Thymus (tissue), 14 donors: ENCODE measurements at places on chromosomes 5 and 9. TPM values are rescaled to one million over a fixed set of nuclear protein-coding genes. Genes with fewer than 3 reads are reported as not detected.
A peak's percentile ranks its signal among the peaks of the same experiment; 100 is the strongest.

- no peak overlapping the region for H3K27ac ChIP-seq
- H3K27me3 ChIP-seq = no peaks in the 10 kb centered on the region
- no peak for DNase-seq
- H3K4me1 ChIP-seq = no peaks in the 10 kb centered on the region
Observed at GRCh38 chr9:80948066-80948465, 741.3 kb downstream of the TLE1 start.

DNA sequence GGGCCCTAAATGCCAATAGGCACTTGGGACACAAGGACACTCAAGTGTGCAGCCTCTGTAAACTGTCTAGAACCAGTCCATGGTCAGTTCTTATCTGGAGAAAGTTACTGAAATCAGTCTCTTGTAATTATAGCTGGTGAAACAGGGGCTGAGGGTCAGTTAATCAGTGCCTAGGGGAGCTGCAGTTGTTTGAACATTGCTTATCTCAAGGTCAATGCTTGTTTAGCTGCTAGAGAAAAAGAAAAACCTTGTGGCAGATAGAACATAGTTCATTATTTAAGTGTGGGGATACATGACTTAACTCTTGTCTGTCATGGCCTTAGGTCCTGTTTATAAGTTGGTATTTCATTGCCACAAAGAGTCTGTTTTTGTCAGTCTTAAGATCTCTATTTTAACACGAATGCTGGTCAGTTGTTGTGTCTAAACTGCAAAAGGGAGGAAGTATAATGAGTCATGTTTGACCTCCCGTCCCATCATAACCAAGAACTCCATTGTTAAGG is 108.0 kb downstream of the STARD4 start:
- no peaks in the 10 kb centered on the region for H3K27me3 ChIP-seq
- no peak for DNase-seq
- peaks cover 47% of the 10 kb centered on the region for H3K36me3 ChIP-seq

GRCh38 chr5:170438581-170438980 is 49.4 kb upstream of the KCNMB1 start:
- H3K27me3 ChIP-seq = no peaks in the 10 kb centered on the region
- no peaks in the 10 kb centered on the region for H3K36me3 ChIP-seq
- DNase-seq = no peak
- H3K4me1 ChIP-seq = no peaks in the 10 kb centered on the region

GRCh38 chr5:7218141-7218540 is 177.8 kb upstream of the ADCY2 start:
- no peak for DNase-seq
- H3K36me3 ChIP-seq = no peaks in the 10 kb centered on the region
- H3K27me3 ChIP-seq = no peaks in the 10 kb centered on the region
- no peaks in the 10 kb centered on the region for H3K4me1 ChIP-seq
- no peak overlapping the region for H3K4me3 ChIP-seq

DNA sequence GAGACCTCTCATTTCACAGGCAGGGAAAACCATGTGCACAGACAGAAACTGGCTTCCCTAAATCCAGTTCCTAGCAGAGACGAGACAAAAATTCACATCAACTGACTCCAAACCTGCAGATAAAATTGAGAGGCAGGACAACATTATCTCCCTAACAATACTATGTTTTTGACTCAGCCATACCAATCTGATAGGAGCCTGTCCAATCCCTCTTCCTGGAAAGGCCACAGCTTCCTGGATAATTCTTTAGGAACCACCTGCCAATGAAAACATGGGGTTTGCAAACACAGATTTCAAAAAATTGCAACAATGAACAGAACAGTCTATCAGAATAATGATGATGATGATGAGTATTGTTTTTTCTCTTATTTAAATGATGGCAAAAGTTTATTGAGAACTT is 22.4 kb downstream of the SH3TC2 start:
- H3K27ac ChIP-seq = no peak overlapping the region
- no peaks in the 10 kb centered on the region for H3K36me3 ChIP-seq
- DNase-seq = no peak
- H3K27me3 ChIP-seq = no peaks in the 10 kb centered on the region
- no peak overlapping the region for H3K4me3 ChIP-seq

GRCh38 chr9:133246991-133247390 is 28.0 kb downstream of the ABO start:
- no peak overlapping the region for H3K27ac ChIP-seq
- H3K27me3 ChIP-seq = peaks cover 2% of the 10 kb centered on the region
- no peak for DNase-seq
- H3K4me1 ChIP-seq = no peaks in the 10 kb centered on the region
- no peaks in the 10 kb centered on the region for H3K36me3 ChIP-seq

DNA sequence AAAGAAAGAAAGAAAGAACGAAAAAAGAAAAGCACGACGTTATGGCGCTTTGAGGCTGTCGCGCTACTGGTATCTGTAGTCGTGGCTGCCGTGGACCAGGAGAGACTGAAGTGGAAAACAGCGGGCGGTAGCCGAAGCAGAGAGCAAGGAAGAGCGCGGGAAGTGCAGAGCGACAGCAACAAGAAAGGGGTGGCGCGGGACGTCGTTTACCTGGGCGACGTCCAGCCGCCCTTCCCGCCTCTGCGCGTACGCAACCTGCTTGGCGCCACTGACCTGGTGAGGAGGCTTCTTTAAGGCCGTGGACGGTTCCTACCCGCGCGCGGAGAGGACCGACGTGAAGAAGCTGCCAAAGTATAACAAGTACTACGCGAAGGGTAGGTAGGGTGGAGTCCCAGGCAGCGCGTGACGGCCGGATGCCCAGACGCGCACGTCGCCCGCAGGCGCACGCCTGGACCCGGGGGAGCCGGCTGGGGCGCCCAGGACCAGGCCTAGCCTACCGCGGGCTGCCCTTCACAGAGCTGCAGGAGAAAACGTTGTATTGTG is 15.4 kb downstream of the CCL28 start:
- peaks cover 6% of the 10 kb centered on the region for H3K4me1 ChIP-seq
- H3K36me3 ChIP-seq = no peaks in the 10 kb centered on the region
- peak overlapping the region; percentile 59 for H3K4me3 ChIP-seq
- peaks cover 16% of the 10 kb centered on the region for H3K27me3 ChIP-seq
- peak overlapping the region; percentile 64 for H3K27ac ChIP-seq

DNA sequence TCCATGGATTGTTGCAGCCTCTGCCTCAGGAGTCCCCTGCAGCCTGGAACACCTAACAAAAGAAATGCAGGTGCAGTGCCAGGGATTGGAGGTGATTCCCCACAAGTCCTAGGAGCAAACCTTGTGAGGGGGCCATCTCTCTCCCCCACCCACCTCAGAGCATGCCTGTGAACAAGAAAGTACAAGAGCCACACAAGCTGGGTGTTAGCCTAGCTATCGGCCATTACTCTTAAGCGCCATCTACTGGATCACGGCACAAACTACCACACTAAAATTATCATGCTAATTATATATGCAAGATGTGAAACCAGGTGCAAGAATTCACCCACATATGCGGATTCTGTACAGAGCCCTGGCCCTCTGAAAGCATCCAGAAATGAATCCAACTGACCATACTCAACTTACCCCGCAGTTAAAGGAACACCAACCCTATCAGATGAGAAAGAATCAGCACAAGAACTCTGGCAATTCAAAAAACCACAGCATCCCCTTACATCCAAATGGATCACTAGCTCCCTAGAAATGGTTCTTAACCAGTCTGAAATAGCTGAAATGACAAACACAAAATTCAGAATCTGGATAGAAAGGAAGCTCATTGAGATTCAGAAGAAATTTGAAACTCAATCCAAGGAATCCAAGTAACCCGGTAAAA is 16.5 kb upstream of the PRSS3 start:
- H3K4me1 ChIP-seq = peaks cover 2% of the 10 kb centered on the region
- H3K4me3 ChIP-seq = no peak overlapping the region
- no peak overlapping the region for H3K27ac ChIP-seq
- peak; percentile 39 for DNase-seq
- H3K36me3 ChIP-seq = no peaks in the 10 kb centered on the region

- H3K27me3 ChIP-seq = no peaks in the 10 kb centered on the region
- no peak overlapping the region for H3K27ac ChIP-seq
- H3K36me3 ChIP-seq = no peaks in the 10 kb centered on the region
- DNase-seq = no peak
- H3K4me3 ChIP-seq = no peak overlapping the region
- H3K4me1 ChIP-seq = no peaks in the 10 kb centered on the region
Observed at GRCh38 chr9:8114826-8115225, 315.2 kb upstream of the DMAC1 start.

- no peaks in the 10 kb centered on the region for H3K27me3 ChIP-seq
- H3K27ac ChIP-seq = no peak overlapping the region
- no peaks in the 10 kb centered on the region for H3K36me3 ChIP-seq
- no peak for DNase-seq
- no peaks in the 10 kb centered on the region for H3K4me1 ChIP-seq
- H3K4me3 ChIP-seq = no peak overlapping the region
Observed at GRCh38 chr5:135245521-135246499, 153.2 kb downstream of the MACROH2A1 start.

DNA sequence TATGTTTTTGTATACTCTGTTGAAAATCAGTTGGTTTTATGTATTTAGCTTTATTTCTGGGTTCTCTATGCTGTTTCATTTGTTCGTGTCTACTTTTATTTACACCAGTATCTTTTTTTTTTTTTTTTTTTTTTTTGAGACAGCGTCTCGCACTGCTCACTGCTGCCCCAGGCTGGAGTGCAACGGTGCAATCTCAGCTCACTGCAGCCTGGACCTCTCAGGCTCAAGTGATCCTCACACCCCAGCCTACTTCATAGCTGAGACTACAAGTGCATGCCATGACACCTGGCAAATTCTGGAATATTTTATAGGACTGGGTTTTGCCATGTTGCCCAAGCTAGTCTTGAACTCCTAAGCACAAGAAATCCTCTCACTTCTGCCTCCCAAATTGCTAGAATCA is 869.4 kb upstream of the CDH6 start:
- H3K4me3 ChIP-seq = no peak overlapping the region
- no peaks in the 10 kb centered on the region for H3K36me3 ChIP-seq
- H3K4me1 ChIP-seq = no peaks in the 10 kb centered on the region

DNA sequence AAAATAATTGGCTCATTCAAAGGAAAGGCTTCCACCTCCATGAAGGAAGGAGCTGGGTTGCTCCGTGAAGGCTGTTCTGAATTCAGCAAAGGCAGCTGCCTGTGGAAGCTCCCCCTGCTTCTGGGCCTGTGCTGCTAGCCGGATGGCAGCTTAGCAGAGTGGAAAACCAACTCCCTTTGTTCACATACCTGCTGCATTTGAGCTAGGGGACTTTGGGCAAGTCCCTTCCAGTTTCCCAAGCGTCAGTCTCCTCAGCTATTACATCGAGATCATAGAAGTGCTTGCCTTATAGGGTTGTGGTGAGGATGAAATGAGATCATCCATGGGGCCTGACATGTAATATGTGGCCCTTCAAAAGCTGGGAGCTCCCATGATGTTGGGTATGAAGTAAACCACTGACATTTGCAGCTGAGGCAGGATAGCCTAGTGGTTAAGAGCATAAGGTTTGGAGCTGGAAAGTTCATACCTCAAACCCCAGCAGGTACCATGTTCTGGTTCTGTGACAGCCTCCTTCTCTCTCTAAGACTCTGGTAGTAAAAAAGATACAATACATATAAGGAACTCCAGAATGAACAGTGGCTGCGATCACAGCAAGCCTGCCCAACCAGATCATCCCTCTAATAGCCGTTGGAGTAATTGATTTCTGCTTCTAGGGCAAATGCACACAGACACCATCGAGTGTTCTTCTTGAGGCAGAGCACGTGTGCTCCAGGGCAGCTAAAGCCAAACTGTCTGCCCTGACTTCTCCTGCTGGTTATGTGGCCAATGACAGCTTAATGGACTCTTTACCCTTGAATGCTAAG is 11.0 kb upstream of the DENND1A start:
- DNase-seq = no peak
- H3K27ac ChIP-seq = no peak overlapping the region
- no peaks in the 10 kb centered on the region for H3K27me3 ChIP-seq
- no peaks in the 10 kb centered on the region for H3K4me1 ChIP-seq
- no peak overlapping the region for H3K4me3 ChIP-seq

- H3K27ac ChIP-seq = no peak overlapping the region
- H3K27me3 ChIP-seq = no peaks in the 10 kb centered on the region
- peaks cover 5% of the 10 kb centered on the region for H3K4me1 ChIP-seq
- no peak overlapping the region for H3K4me3 ChIP-seq
Observed at GRCh38 chr9:134518004-134518606, 123.5 kb upstream of the COL5A1 start.

GRCh38 chr5:88829775-88830174 is 53.2 kb downstream of the MEF2C start:
- no peak overlapping the region for H3K27ac ChIP-seq
- H3K27me3 ChIP-seq = no peaks in the 10 kb centered on the region
- no peak for DNase-seq
- peaks cover 3% of the 10 kb centered on the region for H3K4me1 ChIP-seq
- no peak overlapping the region for H3K4me3 ChIP-seq

DNA sequence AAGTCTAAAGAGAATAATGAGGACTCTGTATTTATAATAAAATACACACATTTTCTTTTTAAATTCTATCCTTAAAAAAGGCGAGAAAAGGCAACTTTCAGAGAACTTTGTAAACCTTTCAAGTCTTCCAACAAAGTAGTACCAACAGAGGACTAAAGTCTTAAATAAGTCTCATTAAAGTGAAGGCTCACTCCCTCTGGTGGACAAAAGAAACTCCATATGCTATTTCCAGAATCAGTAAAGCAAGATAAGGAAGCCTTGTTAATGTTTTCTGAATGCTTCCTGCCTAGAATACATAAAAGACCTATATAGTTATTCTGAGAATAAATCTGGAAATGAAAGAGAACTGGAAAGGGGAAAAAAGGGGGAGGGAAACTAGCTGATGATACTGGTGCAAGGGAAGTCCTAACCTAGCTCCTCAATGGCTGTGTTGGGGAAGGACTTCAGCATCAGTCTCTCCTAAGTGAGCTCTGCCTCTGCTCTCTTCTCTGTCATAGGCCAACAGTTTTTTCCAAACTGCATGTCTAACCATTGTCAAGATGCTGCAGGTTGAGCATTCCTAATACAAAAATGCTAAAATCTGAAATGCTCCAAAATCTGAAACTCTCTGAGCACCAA is 7.2 kb downstream of the HMGCS1 start:
- no peaks in the 10 kb centered on the region for H3K4me1 ChIP-seq
- no peak overlapping the region for H3K27ac ChIP-seq
- peak; percentile 41 for DNase-seq
- H3K4me3 ChIP-seq = no peak overlapping the region
- no peaks in the 10 kb centered on the region for H3K27me3 ChIP-seq
- no peaks in the 10 kb centered on the region for H3K36me3 ChIP-seq

- H3K27ac ChIP-seq = no peak overlapping the region
- no peaks in the 10 kb centered on the region for H3K4me1 ChIP-seq
- H3K27me3 ChIP-seq = no peaks in the 10 kb centered on the region
- H3K4me3 ChIP-seq = no peak overlapping the region
Observed at GRCh38 chr5:3542158-3542557, 53.5 kb upstream of the IRX1 start.

- H3K27me3 ChIP-seq = peaks cover 6% of the 10 kb centered on the region
- no peaks in the 10 kb centered on the region for H3K4me1 ChIP-seq
- no peak overlapping the region for H3K4me3 ChIP-seq
Observed at GRCh38 chr9:98673681-98674080, 35.1 kb downstream of the GABBR2 start.

CARD9 gene
- 2.8 TPM for total RNA-seq

UIMC1 gene
- 44.4 TPM for total RNA-seq

GRXCR2 gene
- 0.05 TPM for total RNA-seq

TLX3 gene
- not detected for total RNA-seq

CCDC171 gene
- 13.9 TPM for total RNA-seq

CER1 gene
- 0.05 TPM for total RNA-seq

NFIB gene
- total RNA-seq = 10.3 TPM

RNF180 gene
- total RNA-seq = 0.52 TPM

PCDHA1 gene
- total RNA-seq = not detected
